Fibroblast of mammary gland (primary cell): ENCODE measurements at places on chromosomes 5 and 9.

DNA sequence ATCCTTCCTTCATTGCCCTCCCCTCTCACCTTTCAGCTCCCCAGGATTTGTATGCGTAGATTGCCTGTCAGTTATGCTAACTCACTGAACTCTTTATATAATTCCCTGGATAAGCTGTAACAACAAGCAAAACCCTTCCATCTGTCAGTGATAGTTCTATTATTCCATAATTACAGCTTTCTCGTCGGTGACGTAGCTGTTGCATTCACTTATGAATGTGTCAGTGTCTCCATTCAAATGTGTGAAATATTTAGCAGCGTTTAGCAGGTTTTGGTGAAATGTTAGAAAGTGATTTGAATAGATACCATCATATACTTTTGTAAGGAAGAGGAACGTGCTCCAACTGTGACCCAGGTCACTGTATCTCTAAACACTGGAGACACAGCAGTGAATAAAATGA, 45.2 kb downstream of the PIP5K1B start:
- DNase-seq = no peak

- DNase-seq = peak; percentile 91
Measured at GRCh38 chr5:178940569-178941360, at the start of gene ZNF454. ZNF454 (plus strand) TSS chr5:178941198; CDS start chr5:178942792, 1,594 bp downstream.

GRCh38 chr5:127353796-127354195, 63.2 kb downstream of the MEGF10 start:
- no peak for DNase-seq

- peak; percentile 14 for DNase-seq
Measured at GRCh38 chr9:4517274-4517673, 27.0 kb downstream of the SLC1A1 start.

GRCh38 chr9:105663914-105664313, 1.7 kb downstream of the TAL2 start:
- DNase-seq = no peak

DNA sequence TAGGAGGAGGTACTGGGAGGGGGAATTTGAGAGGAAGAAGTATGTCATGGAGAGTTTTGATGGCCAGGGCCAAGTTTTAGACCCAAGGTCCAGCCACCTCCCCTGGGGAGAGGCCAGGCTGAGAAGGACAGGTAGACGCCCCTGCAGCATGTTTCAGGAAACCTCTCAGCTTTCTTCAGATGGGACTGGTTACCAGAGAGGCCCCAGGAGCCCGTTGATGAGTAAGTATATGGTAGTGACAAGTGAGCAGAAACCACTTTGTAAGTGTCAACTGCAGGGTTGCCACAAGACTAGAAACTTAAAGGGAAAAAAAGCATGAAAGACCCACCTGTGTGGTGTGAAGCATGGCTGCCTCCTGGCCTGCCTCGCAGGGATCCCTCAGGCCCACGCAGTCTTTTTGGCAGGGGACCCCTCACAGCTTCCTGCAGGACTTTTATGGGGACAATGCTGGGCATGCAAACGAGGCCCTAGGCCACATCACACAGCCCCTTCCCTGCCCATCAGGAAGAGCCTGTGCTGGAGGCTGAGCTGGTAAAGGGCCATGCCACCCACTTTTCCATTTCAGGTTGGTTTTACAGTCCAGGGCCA, 255.9 kb downstream of the FSTL4 start:
- DNase-seq = no peak

DNA sequence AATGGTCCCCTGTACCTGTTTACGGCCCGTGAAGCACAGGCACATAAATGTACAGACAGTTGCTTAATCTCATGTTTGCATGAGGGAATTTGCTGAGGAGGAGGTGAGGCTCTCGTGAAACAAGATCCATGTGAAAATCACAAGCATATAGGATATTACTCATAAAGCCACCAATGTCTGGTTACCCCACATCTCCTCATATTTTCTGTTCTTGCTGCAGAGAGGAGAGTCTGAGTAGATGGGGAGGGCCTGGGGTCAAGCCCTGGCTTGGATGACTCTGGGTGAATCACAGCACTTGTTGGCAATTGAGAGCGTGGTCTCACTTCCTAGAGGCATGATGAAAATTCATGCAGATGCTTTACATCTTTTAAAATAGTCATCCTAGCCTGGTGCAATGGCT, 975 bp downstream of the AGXT2 start:
- DNase-seq = peak; percentile 100

- no peak for DNase-seq
Measured at GRCh38 chr5:14996997-14997396, 125.4 kb upstream of the ANKH start.

DNA sequence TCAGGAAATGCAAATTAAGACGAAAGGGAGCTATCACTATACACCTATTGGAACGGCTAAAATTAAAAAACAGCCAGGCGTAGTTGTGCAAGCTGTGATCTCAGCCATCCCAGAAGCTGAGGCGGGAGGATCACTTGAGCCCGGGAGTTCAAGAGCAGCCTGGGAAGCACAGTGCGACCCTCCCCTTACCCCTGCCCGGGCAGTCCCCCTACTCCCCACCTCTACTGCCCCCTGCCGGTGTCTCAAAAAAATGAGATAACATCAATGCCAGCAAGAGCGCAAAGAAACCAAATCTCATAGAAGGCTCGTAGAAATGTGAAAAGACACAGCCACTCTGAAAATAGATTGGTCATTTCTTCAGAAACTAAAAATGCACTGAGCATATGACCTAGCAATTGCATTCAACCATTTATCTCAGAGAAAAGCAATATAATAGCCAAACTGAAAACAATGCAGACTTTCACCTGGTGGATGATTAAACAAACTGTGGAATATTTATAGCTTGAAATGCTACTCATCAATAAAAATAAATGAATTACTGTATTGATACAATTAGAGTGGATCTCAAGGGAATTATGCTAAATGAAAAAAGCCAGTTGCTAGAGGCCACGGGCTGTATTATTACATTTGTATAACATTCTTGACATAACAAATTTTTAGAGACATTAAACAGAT, 20.6 kb downstream of the OR2V2 start:
- DNase-seq = no peak

DNA sequence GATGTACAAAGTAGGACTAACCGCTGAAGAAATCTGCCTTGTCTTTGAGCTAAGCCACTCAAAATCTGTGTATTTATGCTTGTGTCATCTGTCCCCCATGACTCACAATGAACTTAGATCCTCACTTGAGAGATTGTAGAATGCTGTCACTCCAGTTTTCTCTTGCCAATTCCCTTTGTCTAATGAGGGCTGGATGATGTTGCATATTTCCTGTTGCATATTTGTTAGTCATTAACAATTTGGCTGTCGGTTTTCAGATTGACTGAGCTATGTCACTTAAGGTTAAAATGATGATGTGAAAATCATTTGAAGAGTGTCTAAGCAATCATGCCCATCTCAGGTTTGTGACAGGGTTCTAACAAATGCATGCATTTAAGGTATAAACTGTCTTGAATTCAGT, 481.7 kb downstream of the CDH10 start:
- peak; percentile 35 for DNase-seq

DNA sequence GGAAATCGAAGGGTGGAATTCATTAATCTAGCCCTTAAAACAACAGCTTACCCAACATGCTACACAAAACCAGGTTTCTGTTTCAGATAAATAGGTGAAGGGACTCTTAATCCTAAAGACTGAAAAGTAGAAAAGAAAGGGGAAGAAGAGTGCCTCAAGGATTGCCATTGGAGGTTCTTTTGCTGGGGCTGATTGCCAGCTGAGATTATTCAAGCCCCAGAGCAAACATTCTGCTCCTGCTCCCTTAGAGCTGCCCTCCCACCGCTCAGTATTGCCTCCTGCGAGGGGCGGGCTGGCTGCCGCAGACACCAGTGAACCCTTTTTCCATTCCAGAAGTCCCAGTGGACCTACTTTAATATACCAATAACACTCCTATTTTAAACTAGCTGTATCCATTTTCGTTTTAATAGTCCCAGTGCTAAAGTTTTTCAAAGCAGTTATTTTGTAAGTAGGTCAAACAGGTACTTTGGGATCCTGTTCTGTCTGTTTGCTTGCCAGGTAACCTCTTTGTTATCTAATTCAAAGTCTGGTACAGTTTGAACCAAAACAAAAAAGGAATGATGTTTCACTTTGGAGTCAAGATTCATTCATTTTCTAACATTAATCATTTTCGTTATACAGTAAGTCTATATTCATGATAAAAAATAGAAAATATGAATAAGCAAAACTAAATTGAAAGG, 38.6 kb downstream of the HMGCS1 start:
- no peak for DNase-seq
